Kidney (tissue), 22 donors: ENCODE measurements at places on chromosomes 1 and 21. TPM values are rescaled to one million over a fixed set of nuclear protein-coding genes. Genes with fewer than 3 reads are reported as not detected.
A peak's percentile ranks its signal among the peaks of the same experiment; 100 is the strongest.

Gene TNNI3K
- 2.2 TPM for polyA plus RNA-seq

GRCh38 chr1:81730881-81731280, 69.9 kb upstream of the ADGRL2 start:
- DNase-seq, result peak; percentile 19

Gene RHEX
- polyA plus RNA-seq, result 10.2 TPM

Gene SLC2A5
- polyA plus RNA-seq, result 9.0 TPM

DNA sequence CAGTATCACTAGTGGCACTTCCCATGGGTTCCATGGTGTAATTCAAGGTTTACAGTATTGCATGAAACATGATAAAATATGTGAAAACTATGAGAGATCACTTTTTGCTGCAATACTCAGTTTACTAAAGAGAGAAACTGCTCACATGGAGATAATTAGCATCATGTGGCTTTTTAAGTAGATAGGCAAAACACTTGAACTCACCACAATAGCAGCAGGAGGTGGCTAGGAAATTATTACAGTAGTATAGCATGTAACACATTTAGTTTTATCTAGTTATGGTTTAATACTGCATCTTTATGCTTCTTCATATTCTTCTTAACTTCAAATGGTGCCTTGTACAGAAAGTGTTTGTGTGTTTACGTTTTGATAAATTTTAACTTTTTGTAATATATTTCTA, 698.5 kb upstream of the BRINP3 start:
- no peak for DNase-seq

GRCh38 chr1:234617986-234618736, 8.2 kb upstream of the IRF2BP2 start:
- no peak for DNase-seq

DNA sequence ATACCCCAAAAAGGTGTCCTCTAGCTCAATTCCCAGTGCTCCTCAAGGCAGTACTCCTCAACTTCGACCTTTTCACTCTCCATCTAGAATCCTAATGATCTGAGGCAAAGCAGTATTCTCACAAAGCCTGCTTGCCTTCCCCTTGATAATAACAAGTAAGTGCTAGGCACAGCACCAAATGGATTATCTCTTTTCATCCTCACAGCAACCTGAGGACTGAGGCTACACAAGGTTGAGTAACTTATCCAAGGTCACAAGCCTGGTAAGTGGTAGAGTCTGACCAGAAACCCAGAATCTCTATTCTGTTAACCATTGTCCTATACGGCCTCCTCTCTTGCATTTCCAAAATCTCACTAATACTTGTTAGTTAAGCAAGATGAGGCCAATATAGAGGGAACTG, 5.1 kb downstream of the SYDE2 start:
- DNase-seq, result no peak
